Activated CD4-positive, alpha-beta T cell treated with anti-CD3 and anti-CD28 coated beads, Interleukin-2, amount 10 ng/mL, durations not matched to agents 7 days and 5 days (primary cell): ENCODE measurements at places on chromosomes 11 and 22. TPM values are rescaled to one million over a fixed set of nuclear protein-coding genes. Genes with fewer than 3 reads are reported as not detected.

GVQW3 gene
- 5.5 TPM for total RNA-seq

C22orf42 gene
- total RNA-seq = not detected

PVALB gene
- not detected for total RNA-seq

GRCh38 chr22:43743929-43744643, 68.0 kb downstream of the EFCAB6 start:
- H3K27ac ChIP-seq = no peak overlapping the region
- H3K27me3 ChIP-seq = no peaks in the 10 kb centered on the region
- no peak overlapping the region for H3K4me3 ChIP-seq

- no peaks in the 10 kb centered on the region for H3K27me3 ChIP-seq
- H3K36me3 ChIP-seq = peaks cover 14% of the 10 kb centered on the region
- H3K4me1 ChIP-seq = peaks cover 24% of the 10 kb centered on the region
- DNase-seq = no peak
- H3K4me3 ChIP-seq = no peak overlapping the region
Measured at GRCh38 chr22:49659281-49659923, 168.3 kb downstream of the BRD1 start.

DNA sequence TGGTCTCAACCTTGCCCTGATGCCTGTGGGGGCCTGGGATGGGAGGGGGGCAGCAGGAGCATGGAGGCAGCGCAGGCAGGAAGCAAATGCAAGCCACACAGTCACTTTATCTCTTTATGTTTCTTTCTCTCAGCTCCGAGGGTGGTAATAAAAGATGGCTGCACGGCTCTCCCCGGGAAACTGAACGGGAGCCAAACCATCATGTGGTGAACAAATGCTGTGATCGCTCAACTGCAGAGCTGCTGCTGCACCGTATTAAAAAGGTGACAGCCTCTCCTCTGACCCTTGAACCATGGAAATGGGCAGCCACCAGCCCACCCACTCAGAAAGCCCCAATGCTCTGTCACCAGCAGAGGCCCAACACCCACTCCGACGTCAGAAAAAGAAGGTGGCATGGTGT, 110.0 kb downstream of the TIMP3 start:
- no peaks in the 10 kb centered on the region for H3K36me3 ChIP-seq
- H3K27ac ChIP-seq = peak overlapping the region; percentile 15
- H3K4me3 ChIP-seq = no peak overlapping the region
- no peaks in the 10 kb centered on the region for H3K4me1 ChIP-seq
- no peak for DNase-seq
- no peaks in the 10 kb centered on the region for H3K27me3 ChIP-seq

DNA sequence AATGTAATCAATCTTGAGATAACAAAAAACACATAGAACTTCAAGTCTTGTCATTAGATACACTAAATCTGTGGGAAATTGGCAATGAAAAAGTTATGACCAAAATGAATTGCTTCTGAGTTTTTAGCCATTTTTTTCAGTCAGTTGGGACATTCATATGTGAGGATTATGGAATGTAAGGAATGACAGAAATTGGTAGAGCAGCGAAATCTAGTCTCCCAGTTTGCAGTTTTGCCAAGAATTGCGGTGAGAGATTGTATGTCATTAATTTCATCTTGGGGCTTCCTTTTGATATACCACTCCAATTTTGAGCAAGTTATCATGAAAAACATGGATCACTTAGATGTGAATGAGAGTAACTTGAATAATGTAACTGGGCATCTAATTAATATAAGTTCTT, 49.9 kb downstream of the SIK2 start:
- no peaks in the 10 kb centered on the region for H3K27me3 ChIP-seq
- no peaks in the 10 kb centered on the region for H3K4me1 ChIP-seq
- no peak for DNase-seq
- no peaks in the 10 kb centered on the region for H3K36me3 ChIP-seq
- no peak overlapping the region for H3K27ac ChIP-seq

DNA sequence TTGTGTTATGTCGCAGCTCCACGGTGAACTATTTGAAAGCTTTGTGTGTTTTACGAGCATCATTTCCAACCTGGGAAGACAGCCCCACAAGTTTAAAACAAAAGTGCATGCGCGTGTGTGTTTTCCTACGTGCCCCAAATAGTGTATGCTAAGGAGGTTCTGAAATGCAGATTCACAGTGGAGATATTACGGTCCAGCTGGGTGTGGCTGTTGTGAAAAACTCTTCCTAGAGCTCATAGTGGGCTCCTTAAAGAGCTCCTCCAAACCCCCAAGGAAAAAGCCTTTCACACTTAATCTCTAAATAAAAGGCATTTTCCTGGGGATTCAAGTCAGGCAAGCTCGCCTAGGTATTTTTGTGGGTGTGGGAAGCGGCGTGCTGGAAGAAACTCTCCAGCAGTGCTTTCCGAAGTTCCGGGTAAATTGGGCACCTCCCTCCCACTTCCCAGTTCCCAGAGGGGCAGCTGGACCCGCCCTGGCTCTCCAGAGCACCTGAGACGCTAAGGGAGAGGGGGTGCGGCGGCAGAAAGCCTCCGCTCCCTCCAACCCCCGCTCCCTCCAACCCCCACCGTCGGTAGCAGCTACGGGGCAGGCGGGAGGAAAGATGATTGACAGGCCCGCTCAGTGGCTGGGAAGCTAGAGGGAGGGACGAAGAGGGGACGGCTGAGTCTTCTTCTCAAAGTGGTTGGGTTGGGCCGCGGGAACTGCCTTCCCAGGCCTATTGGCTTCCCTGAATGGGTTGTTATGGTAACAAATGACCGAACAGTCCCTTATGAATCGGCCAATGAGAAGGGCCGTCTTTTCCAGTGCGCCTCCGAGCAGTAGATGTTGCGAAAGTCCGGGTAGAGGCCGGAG, 561 bp upstream of the PCF11 start:
- peak; percentile 98 for DNase-seq
- H3K27ac ChIP-seq = peak overlapping the region; percentile 100
- H3K27me3 ChIP-seq = no peaks in the 10 kb centered on the region
- H3K4me1 ChIP-seq = peaks cover 28% of the 10 kb centered on the region
- peak overlapping the region; percentile 99 for H3K4me3 ChIP-seq
- H3K36me3 ChIP-seq = peaks cover 38% of the 10 kb centered on the region

DNA sequence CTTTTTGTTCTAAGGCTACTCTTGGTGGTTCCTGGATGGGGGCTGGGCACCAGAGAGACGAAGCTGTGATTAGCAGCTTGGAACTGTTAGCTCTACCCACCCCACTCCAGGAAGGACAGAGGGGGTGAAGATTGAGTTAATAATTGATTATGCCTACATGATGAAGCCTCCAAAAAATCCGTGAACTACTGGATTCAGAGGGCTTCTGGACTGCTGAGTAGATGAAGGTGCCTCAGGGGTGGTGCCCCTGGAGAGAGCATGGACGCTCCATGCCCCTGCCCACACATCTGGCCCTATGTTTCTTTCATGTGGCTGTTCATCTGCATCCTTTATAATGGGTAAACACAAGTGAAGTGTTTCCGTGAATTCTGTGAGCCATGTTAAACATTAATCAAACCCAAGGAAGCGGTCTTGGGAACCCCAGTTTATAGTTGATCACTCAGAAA, 47.3 kb upstream of the CYP2D6 start:
- H3K27ac ChIP-seq = no peak overlapping the region
- H3K27me3 ChIP-seq = no peaks in the 10 kb centered on the region
- H3K4me1 ChIP-seq = peaks cover 77% of the 10 kb centered on the region
- DNase-seq = no peak
- H3K36me3 ChIP-seq = peaks cover 48% of the 10 kb centered on the region

GRCh38 chr11:2218031-2218633, 46.5 kb upstream of the TH start:
- no peak overlapping the region for H3K27ac ChIP-seq
- no peaks in the 10 kb centered on the region for H3K36me3 ChIP-seq
- no peak overlapping the region for H3K4me3 ChIP-seq
- H3K27me3 ChIP-seq = peaks cover 25% of the 10 kb centered on the region

DNA sequence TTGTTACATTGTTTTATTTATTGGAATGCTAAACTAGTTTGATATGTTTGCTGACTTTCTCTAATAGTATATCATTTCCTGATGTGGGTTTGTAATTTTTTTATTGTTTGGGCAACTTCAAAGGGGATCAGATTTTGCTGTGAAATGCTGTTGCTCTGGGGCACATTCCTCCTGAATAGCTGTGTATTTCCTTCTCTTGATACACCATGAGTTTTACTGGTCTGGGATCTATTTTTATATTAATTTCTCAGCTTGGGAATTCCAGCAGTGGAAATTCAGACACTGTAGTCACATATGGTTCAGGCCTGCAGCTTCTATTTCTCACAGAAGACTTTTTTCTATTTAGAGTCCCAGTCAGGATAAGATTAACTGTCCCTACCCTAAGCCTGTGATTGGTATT, 58.9 kb downstream of the RPUSD4 start:
- H3K4me3 ChIP-seq = no peak overlapping the region
- peaks cover 8% of the 10 kb centered on the region for H3K4me1 ChIP-seq
- no peaks in the 10 kb centered on the region for H3K36me3 ChIP-seq
- no peak overlapping the region for H3K27ac ChIP-seq
- DNase-seq = no peak

GRCh38 chr22:39013942-39014722, at the start of gene APOBEC3C:
Gene APOBEC3C, plus strand, starts transcription at chr22:39014257. Its CDS starts 106 bp downstream, at chr22:39014363.
- peak; percentile 89 for DNase-seq
- H3K4me1 ChIP-seq = peaks cover 47% of the 10 kb centered on the region
- no peaks in the 10 kb centered on the region for H3K27me3 ChIP-seq
- peak within 1 kb of the TSS; percentile 97 for H3K27ac ChIP-seq
